HT1080 (cell line): ENCODE measurements at places on chromosomes 6 and 20. TPM values are rescaled to one million over a fixed set of nuclear protein-coding genes. Genes with fewer than 3 reads are reported as not detected.

DNA sequence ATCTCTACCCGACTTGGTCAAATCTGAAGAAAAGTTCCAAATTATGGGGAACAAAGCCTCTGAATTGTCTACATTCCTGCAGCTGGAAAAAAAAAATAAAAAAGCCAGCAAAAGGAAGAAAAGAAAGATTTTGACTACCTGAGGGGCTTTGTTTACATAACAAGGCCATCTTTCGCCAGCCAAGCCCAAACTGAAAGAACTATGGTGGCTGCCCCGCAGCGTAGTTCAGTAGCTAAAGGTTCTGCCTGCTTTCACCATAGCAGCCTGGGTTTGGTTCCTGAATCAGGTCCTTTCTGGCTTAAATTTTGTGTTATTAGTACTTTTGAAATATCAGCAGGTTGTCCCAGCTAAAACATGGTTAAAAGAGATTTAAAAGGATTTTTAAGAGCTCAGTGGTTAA is 35.4 kb downstream of the ZNF133 start:
- DNase-seq = no peak

- DNase-seq = no peak
Measured at GRCh38 chr6:117137711-117138110, 127.6 kb upstream of the VGLL2 start.

- no peak for DNase-seq
Measured at GRCh38 chr20:60170116-60170515, 211.9 kb downstream of the CDH26 start.

- DNase-seq = no peak
Measured at GRCh38 chr6:89536231-89536630, 102.3 kb downstream of the LYRM2 start.

ABHD16B gene
- not detected in 2 replicates for total RNA-seq

- no peak for DNase-seq
Measured at GRCh38 chr6:33837971-33838665, 34.3 kb upstream of the MLN start.

TMEM200A gene
- total RNA-seq = 21.3 and 23.2 TPM in 2 replicates

LTA gene
- not detected in 2 replicates for total RNA-seq
